ENCODE measurements at places on chromosomes 16 and 17.

DNA sequence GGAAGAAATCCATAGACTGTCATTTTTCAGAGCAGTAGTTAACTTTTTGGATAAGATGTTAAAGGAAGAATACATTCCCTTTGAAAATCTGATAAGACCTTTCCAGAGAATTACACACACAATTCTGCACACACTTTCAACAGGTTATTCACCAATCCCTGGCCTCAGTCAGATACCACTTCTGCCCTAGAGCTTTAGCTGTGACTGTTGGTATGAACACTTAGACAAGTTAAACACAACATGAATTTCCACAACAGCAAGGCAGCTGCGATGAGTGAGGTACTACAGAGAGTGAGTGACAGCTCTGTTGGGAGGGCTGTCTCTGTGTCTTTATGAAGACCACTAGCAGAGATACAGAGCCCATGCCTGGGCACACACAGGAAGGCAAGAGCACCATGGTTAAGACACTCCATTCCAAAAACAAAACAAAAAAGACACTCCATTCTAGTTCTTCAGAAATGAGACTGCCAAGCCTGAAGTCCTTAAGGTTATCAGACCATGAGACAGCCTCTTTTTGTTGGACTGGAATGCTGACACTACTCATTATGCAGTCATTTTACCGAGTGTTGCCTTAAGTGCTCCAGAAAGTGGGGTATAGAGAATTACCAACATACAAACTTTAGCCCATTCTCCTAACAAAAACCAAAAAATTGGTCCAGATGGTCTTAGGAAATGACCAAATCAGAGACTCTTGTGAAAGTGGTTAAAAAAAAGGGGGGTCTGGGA is 42.4 kb downstream of the TOM1L2 start:
- no peak for DNase-seq

GRCh38 chr16:69402439-69402838 is 16.6 kb upstream of the TERF2 start:
- no peak for DNase-seq

DNA sequence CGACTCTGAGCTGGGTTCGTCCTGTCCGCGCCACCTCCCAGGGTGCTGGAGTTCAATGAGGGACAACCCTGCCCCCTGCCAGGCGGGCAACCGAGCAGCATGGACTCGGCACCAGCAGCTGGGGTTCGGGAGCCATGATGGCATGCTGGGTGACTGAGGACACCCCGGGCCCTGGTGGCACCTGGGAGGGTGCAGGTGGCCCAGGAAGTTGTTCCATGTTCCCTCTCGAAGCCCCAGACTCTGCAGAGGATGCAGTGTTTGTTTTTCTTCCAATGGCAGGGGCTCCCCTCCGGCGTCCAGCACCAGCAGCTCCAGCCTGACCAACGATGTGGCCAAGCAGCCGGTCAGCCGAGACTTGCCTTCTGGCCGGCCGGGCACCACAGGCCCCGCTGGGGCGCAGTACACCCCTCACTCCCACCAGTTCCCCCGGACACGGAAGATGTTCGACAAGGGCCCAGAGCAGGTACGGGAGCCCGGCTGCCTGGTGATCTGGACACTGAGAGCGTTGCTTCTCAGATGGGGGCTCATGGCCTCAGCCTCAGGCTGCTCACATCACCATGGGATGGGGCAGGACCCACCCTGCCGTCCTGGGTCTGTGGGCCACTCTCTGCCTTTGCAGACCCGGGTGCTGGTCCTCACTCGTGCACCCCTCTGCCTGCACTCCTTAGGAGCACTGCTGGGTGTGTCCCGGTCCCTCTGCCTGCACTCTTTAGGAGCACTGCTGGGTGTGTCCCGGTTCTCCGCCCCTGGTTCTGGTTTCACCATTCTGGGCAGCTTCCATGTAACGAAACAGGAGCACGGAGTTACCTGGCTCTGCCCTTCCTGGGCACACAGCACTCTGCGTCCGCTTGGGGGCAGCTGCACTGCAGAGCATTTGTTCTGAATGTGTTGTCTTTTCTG is 68.2 kb upstream of the CHMP6 start:
- no peak for DNase-seq

DNA sequence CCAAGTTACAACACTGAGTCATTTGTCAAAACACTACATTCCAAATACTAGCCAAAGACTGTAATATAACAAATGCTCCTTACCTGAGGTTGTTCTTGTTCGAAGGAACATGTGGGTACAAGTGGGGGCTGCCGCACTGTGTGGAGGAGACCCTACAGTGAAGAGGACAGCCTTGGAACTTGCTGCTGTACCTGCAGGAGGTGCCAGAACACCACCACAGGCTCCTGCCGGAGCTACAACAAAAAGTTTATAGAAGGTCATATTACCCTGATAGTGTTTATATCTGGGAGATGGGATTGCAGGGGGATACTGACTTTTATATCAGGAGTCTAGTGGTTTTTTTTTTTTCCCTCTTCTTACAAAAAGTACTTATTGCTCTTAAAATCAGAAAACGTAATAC is 37.8 kb upstream of the ALDH3A1 start:
- DNase-seq: no peak

GRCh38 chr17:16568541-16569357 is at the start of gene ZNF287:
Gene ZNF287 (minus strand): TSS chr17:16569204. CDS start chr17:16567731, 1,473 bp downstream.
- peak; percentile 89 for DNase-seq

DNA sequence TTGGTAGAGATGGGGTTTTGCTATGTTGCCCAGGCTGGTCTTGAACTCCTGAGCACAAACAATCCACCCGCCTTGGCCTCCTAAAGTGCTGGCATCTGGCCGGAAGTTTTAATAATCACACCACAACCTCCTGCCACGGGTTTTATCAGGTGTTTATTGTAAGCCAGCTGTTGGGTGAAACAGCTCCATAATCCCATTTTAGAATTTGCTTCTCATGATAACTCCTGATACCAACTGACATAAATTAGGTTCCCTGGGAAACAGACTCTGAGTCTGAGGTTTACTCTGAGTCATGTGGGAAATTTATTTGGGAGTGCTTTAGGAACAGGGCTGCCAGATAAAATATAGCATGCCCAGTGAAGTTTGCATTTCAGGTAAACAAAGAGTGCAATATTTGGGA is 122.6 kb upstream of the MED13 start:
- DNase-seq: no peak

GRCh38 chr16:27495191-27495590 is 54.5 kb downstream of the GTF3C1 start:
- peak; percentile 92 for DNase-seq

DNA sequence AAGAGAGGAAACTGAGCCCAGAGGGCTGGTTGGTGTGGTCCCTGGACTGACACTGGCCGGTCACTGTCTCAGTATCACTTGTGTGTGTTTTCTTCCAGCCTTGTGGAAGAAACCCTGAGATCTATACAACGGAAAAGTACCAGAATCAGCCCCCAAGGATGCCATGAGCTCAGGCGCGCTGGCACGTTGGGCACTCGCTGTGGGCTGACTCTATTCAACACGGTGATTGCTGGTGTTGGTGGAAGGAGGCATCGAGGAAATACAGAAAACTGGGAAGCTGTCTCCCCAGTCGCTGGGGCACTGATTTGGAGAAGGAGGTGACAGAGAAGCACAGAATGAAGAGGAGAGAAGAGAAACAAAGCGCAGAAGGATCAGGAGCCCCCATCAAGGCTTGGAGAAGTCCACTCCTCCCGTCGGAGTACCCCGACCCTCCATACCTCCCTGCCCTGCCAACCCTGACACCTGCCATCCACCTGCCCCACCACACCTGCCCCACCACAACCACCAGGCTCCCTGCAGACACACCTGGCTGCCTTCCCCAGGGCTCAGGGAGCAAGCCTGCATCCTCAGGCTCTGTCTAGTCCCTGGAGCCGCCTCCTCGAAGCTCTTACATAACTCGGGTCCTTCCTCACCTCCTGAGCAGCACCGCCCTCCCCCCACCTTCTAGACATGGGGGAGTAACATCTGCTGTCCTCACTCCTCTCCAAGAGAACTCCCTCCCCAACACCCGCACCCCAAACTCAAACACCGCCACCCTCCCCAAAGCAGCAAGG is 66.5 kb downstream of the RBFOX3 start:
- DNase-seq: no peak

GRCh38 chr16:67268136-67268579 is 11.2 kb upstream of the PLEKHG4 start:
- DNase-seq: peak; percentile 80

Data from fibroblast of skin of right quadriceps (primary cell).